ENCODE measurements at places on chromosomes 2 and 18.
A peak's percentile ranks its signal among the peaks of the same experiment; 100 is the strongest.

- no peak for DNase-seq
These were observed 567.8 kb upstream of the KLHL29 start for GRCh38 chr2:22817197-22817596.

DNA sequence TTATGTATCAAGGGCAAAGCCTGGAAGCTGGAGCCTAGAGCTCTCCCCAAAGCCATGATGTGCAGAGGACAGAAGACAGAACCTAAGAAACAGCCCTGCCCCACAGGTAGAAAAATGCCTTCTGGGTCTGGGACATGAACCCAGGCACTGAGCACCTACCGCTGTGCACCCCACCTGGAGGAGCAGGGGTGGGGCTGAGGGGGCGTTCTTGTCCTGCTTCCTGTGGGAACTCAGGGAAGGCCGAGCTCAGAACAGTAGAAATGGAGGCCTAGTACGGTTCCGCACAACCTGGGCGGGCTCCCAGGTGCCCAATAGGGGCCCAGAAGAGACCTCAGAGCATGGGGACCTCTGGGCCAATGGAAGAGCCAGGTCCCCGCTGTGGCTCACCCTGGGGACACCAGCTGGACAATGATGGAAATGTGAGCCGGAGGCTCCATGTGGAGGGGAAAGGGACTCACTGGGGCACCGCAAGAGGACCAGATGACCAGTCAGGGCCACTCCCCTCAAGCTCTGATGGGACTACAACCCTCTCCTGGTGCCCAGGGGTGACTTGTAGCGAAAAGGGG is 3.2 kb downstream of the CRACDL start:
- no peak for DNase-seq

- no peak for DNase-seq
These were observed 338.0 kb downstream of the TDRD15 start for GRCh38 chr2:21461754-21462240.

DNA sequence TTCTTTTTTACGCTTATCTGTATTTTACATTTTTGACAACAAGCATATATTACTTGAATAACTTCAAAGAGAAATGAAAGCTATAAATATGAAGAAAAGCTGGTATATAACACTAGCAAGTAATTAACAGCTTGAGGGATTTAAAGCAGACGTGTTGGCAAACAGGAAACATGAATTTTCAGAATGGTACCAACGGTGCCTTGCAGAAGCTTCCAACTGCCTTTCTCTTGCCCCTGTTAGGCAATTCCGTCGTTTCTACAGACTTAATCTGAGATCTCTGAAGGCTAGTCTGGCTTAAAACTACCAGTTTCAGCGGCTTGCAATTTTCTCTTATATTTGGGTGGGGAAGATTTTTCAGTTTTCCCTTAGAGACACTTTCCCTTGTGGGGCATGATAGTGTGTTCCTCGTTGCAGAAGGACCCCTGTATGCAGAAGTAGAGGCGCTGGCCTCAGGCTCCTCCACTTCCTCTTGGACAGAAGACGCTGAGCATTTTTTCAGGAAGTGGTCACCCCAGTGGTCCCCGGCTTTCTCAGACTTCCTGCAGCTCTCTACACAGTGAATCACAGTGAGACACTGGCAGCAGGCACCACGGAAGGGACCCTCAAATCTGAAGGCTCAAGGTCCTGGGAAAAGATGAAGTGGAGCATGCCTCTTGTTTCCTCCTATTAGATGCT is 56.2 kb upstream of the SLC16A14 start:
- no peak for DNase-seq

DNA sequence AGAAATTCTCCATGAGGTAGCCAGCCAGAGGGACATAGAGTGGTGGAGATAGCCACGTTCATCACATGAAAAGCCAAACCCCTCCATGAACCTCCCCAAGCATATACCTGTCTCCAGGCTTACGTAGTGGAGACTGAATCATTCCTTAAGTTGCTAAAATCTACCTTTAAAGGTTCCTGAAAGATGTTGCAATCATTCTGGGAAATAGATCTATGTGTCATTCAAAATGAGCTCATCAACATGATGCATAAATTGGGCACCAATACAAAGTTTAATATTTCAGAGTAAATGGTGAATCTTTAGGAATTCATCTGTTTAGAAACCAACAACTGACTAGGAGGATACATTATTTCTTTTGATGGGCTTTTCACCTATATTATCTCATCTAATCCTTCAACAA is 362.6 kb upstream of the ID2 start:
- DNase-seq = no peak

- DNase-seq = no peak
These were observed 511.9 kb upstream of the NRP2 start for GRCh38 chr2:205170399-205170798.

DNA sequence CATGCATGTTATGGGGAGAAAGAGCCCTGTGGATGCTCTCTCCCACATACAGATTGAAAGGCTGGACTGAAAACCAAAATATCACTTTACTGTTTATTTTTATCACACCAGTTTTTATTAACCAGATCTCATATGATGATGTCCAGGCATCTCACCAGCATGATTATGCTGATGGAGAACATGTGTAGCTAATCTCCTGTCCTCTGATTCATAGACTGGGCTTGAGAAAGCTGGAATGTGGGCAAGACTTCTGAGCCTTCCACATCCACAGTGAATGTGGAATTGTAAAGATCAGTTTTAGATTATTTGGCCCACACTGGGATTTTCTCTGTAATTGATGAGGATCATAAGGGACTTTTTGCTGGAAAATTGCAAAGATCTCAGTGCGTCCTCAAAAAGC is 137.9 kb downstream of the ICOS start:
- no peak for DNase-seq

- no peak for DNase-seq
These were observed 275.3 kb upstream of the RAB12 start for GRCh38 chr18:8333961-8334360.

DNA sequence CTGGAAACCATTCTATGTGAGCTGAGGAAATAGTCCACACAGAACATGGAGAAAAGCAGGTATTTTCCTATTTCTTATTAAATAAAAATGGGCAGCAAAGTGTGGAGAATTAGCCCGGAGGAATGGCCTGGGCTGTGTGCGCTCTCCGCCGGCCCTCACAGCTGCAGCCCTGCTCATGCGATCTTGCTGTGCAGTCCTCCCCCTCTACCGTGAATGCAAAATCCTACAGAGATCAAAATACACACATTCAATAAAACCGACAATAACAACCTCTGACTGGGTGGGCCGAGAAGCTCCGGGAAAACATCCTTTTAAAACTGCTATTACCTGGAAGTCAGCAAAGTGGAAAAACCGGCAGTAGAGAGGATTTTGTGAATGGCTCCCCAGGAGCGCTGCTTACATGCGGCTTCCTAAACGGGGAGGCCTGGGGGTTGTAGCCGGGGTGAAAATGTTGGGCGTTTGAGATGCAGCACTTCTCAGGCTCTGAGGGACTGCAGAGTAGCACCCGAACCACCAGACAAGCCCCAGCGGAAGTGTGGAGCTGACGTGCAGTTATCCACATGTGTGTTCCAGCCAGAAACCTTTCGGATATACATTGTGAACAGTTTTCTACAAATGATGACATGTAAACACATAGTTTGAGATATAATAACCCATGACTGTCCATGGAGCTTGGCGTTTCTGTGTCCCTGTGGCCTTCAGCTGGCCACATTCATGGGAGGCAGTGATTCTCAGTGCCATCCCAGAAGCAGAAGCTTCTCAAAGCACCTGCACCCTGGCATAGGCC is 94.2 kb upstream of the ALKAL2 start:
- no peak for DNase-seq

GRCh38 chr2:145154731-145155130 is 634.8 kb upstream of the ZEB2 start:
- no peak for DNase-seq

- DNase-seq = no peak
These were observed 115.7 kb downstream of the DNAH6 start for GRCh38 chr2:84631985-84632384.

GRCh38 chr18:44518666-44519065 is 162.0 kb upstream of the SETBP1 start:
- DNase-seq = no peak

- no peak for DNase-seq
These were observed 51.7 kb downstream of the MYO5B start for GRCh38 chr18:50143294-50143693.

DNA sequence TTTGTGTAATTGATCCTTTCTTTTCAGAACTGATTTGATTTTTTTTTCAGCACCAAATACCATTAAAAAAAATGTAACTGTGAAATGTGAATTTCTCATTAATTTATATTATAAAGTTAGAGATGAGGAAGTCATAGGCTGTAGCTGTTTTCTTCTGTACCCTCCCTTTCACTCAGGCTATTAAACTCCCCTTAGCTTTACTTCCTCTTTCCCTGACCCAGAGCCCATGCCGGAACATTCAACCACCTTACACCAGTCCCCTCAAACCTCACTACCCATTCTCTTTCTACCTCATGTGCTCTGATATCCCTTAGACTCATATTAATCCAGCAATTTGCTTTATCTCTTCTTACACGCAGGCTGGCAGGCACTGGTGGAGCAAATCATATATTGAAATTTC is 12.4 kb downstream of the GALNT5 start:
- no peak for DNase-seq

GRCh38 chr18:24443870-24444269 is 16.6 kb upstream of the HRH4 start:
- DNase-seq = no peak

- no peak for DNase-seq
These were observed 50.0 kb downstream of the TTC39C start for GRCh38 chr18:24064391-24065100.

GRCh38 chr2:215736653-215737290 is 276.6 kb downstream of the MREG start:
- DNase-seq = no peak

- no peak for DNase-seq
These were observed 41.2 kb downstream of the RPL37A start for GRCh38 chr2:216539791-216540241.

- DNase-seq = no peak
These were observed 80.5 kb downstream of the GALNT14 start for GRCh38 chr2:31057691-31058090.

GRCh38 chr2:240705204-240705791 is 13.6 kb downstream of the AQP12A start:
- DNase-seq = no peak

- DNase-seq = no peak
These were observed 37.0 kb upstream of the GRHL1 start for GRCh38 chr2:9914384-9915065.

DNA sequence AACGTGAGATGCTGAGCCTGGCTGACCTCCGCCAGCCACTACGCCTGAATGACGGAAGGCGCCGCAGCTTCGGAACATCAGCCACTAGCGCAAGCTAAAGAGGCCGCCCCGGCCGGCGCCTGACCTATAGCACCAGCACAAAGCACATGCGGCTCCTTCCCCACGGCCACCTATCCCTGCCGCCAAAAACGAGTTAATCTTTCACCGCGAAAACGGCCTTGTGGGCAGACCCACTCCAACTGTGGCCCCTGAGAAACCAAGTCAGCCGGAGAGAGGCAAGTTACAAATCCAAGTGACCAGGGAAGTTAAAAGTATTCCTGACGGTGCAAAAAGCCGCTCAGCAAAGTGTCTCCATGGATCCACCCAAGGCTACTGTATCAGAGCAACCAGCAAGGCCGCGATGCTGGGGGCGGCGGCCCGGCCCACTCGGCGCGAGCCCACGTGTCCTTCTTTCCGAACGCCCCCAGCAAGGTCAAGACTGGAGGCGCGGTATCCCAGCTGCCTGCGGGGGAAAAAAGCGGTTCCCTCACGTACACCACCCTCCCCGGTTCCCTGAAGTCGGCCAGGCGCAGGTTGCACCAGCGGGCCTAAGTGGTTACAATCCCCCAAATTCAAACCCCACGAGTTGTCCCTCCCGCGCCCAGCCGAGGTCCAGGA is 575 bp downstream of the HSPD1 start:
- peak; percentile 24 for DNase-seq

- no peak for DNase-seq
These were observed 265.6 kb upstream of the NRXN1 start for GRCh38 chr2:51297488-51297887.

- DNase-seq = no peak
These were observed 2.9 kb upstream of the OTOF start for GRCh38 chr2:26480566-26481423.

GRCh38 chr18:79552696-79553095 is 126.9 kb upstream of the CTDP1 start:
- no peak for DNase-seq

GRCh38 chr2:129203331-129203730 is 776.1 kb upstream of the RAB6C start:
- no peak for DNase-seq

- DNase-seq = no peak
These were observed 1467.9 kb upstream of the ZEB2 start for GRCh38 chr2:145987793-145988192.
